Motor neuron (in vitro differentiated cells): ENCODE measurements at places on chromosomes 5 and 9. TPM values are rescaled to one million over a fixed set of nuclear protein-coding genes. Genes with fewer than 3 reads are reported as not detected.

ATP10B gene
- total RNA-seq: 0.13 and 0.55 TPM in 2 replicates

SKP1 gene
- 490 and 494 TPM in 2 replicates for total RNA-seq

TNFSF8 gene
- total RNA-seq: 0.83 and 0.85 TPM in 2 replicates

SPAG8 gene
- total RNA-seq: 2.8 and 3.2 TPM in 2 replicates

SLC45A2 gene
- total RNA-seq: 0.62 and 0.68 TPM in 2 replicates

FCN2 gene
- 0.21 TPM in 1 of 2 replicates, not detected in the other for total RNA-seq

AMACR gene
- 4.2 and 5.7 TPM in 2 replicates for total RNA-seq

TAF1L gene
- 0.09 and 0.16 TPM in 2 replicates for total RNA-seq

CCDC192 gene
- total RNA-seq: 0.54 and 0.69 TPM in 2 replicates

PNPLA7 gene
- 2.7 and 3.3 TPM in 2 replicates for total RNA-seq

SHISAL2B gene
- total RNA-seq: 0.47 and 1.2 TPM in 2 replicates

ARID3C gene
- not detected in 2 replicates for total RNA-seq

DNA sequence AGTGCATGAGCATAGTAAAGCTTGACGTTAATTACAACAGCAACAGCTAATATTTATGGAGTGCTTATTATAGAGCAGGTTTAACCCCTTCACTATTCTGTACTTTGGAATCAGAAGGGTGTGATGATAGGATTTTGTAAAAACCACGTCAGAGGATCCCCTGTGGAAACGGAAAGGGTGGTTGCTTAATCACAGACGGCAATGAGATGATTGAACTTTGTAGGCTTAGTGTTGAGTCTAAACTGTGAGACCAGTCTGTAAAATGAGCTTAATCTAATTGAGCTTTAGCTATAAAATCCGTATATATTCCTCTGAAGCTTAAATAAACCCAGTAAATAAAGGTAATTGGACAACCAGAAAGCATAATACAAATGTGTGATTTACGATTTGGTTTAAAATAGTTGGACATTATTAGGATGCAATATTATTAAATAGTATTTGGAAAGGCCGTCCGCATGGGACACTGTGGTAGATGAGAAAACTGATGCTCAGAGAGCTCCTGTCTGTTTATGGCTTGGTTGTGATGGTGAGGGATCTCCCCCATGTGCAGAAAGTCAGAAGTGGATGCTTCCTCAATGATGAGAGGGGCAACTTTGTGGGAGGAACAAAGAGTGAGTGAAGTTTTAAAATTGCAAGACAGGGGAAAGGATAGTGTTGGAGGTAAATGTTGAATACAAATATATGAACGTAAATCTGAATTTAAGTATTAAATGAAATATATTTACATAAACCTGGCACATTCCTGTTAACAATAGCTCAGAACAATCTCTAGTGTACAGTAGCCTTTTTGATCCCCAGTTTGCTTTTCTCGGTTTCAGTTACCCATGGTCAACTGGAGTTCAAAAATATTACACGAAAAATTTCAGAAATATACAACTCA lies 23.4 kb upstream of the SCGB3A2 start:
- no peak for ATAC-seq

GRCh38 chr9:134325096-134325812 lies 1.0 kb upstream of the RXRA start:
- ATAC-seq: peak; percentile 10

- ATAC-seq: peak; percentile 100
Observed at GRCh38 chr5:163695830-163696578, 190.6 kb downstream of the MAT2B start.

DNA sequence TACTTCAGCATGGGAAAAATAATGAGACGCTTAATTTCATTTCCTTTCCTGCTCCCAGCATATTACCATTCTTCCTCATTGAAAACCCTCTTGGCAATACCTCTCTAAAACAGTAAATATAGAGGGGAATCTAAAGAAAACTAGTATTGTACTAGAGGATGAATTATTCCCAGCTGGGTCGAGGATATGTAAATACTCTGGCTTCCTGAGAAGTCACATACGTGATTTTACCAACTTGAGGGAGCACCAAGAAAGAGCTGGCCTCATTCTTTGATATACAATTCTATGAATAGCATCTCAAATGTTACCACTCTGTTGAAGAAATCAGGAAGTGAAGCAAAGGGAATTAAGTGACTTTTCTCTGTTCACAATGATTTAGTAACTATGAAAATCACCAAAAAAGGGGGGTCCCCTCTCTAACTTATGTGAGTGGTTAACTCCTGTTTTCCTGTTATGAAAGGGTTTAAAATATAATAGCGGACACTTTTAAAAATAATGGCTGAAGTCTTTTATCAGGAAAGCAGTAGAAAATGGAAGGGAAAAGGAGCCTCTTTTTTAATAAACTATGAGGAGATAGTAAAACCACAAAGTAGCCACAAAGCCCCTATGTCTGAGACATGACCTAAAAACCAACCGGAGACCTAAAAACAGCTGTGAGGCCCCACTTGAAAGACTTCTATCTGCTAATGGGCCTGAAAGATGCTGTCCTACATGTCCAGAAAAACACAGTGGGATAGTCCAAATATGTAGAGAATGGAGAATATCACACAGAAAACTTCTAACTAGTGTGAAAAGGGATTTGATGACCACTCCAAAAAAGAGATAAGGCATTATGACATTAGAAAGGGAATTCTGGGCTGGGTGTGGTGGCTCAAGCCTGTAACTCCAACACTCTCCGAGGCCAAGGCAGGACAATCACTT lies 42.6 kb downstream of the LPAR1 start:
- ATAC-seq: no peak

- no peak for ATAC-seq
Observed at GRCh38 chr9:133677126-133678010, 41.2 kb downstream of the DBH start.

DNA sequence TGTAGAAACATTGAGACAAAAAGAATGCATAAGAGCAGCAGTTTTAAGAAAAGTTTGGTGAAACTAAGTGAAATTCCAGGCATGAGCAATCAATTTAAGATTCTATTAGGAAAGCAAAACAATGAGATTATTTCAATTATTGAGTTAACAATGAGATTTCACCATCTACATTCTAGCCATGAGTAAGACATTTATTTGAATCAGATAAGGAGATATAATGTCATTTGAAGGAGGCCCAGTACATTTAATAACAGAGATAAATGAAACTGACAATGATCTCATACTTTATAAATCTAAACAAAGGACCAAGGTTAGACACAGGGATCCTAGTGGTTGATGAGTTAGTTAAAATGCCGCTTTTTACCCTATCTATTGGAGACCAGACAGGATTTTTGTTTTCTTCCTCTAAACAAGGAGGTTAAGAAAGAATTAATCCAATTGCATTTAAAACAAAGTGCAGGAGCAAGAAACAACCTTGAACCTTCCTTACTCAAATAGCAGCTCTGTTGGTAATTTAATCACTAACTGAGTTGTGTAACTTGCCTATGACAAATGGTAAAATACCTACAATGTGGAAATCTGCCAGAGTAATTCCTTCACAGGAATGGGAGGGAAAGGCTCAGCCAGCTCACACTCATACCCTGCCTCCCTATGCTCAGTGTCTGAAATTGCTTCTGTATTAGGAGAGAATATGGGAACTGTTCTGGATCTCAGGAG lies 103.5 kb upstream of the NR3C1 start:
- ATAC-seq: peak; percentile 62

- no peak for ATAC-seq
Observed at GRCh38 chr5:52682492-52682891, 105.2 kb upstream of the ITGA1 start.

DNA sequence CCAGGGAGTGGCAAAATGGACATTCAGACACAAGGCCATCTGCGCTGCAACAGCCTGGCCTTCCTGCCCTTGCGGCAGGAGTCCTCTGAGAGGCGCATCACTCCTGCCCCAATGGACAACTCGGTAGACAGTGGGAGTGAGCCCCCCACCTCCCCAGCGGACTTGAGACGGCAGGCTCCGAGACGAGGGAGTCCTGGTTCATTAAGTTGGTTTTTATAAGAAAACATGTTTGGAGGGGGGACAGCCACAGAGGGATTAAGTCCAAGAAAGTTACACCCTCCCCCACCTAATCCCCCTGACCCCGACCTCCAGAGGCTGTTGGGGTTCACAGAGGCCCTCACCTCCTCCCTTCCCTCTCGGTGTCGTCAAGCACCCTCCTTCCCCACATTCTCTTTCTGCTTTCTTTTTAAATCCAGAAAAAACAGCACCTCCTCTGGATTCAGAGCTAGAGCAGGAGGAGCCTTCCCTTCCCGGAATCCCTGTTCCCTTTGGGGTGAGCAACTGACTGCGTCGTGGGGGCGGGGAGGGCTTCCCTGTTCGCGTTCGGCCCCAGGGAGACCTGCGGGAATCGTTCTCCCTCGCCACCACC lies 1.8 kb upstream of the EGR1 start:
- ATAC-seq: no peak

DNA sequence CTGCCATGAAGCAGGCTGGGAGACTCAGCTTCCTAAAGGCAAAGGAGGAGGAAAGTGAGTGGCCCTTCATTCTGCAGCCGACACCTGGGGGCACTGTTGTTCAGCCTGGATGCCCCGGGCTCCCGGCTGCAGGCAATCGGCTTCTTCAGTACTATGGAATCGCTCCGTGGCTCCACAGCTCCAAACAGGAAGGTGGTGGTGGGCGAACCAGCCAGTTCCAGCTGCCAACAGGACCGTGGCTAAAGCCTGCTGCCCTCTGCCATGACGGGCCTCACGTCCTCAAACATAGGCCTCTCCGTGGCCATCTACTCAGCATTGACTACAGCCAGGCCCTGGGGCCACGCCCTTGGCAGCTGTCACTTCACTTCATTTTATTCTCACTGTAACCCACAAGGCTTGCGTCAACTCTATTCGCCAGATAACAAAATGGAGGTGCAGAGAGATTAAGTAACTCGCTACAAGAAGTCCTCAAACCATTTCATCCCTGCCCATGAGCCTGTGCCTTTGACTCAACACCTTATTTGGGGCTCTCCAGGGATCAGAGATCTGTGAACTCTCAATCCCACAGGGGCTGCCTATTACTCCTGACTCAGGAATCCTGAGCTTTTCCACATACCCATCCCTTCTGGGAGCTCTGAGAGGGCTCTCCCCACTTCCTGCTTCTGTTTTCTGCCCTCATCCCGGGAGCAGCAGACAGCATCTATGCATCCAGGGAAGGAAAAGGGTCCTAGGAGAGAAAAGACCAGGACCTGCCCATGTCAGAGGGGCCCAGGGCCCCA lies 38.0 kb downstream of the PAX5 start:
- ATAC-seq: peak; percentile 89

- no peak for ATAC-seq
Observed at GRCh38 chr5:135823881-135824280, 10.6 kb upstream of the SLC25A48 start.

- no peak for ATAC-seq
Observed at GRCh38 chr5:2883771-2884170, 132.3 kb upstream of the IRX2 start.

DNA sequence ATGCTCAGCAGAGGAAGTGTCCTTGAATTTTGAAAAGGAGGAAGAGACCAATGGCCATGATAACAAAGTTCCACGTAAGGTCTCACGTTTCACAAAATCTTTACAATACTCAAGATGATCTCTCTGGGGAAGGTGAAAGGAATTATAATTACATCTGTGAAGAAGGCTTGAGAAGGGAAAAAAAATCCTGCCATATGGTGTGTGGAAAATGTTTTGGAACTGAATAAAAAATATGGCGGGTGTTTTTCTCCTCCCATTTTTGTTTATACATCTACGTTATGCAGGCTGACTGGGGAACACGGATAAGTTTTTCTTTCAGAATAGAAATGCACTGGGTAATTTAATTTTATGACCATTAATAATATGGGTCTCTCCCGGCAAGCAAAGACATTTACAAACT lies 425.6 kb upstream of the BRINP1 start:
- ATAC-seq: no peak

DNA sequence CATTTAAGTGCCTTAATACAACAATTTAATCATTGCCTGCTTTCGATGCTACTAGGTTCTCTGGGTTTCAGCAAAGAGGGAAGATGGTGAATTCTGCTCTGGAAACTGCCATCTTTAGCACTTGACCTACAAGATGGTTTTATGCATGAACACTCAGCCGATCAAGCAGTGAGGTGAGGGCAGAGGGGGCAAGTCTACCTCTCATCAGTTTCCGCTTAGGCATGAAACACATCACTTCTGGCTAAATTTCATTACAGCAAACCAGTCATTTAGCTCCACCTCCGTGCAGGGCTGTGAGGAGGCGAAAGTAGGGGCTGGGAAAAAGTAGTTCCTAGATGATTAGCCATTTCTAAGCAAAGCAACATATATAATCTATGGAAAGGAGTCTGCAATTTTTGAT lies 1018.0 kb downstream of the CDH18 start:
- ATAC-seq: no peak

GRCh38 chr9:37486616-37487548 lies 1.1 kb downstream of the POLR1E start:
- peak; percentile 25 for ATAC-seq

- ATAC-seq: no peak
Observed at GRCh38 chr9:20496328-20496727, 126.0 kb downstream of the MLLT3 start.
